ENCODE measurements at places on chromosomes 5 and 9. TPM values are rescaled to one million over a fixed set of nuclear protein-coding genes. Genes with fewer than 3 reads are reported as not detected.

The SPATA31D4 gene
- total RNA-seq, result not detected

The SPATA31C1 gene
- total RNA-seq, result 0.18 TPM

The GPR151 gene
- total RNA-seq, result not detected

The FAM240B gene
- not detected for total RNA-seq

The RNF183 gene
- total RNA-seq, result 3.1 TPM

The SLC6A18 gene
- total RNA-seq, result 0.70 TPM

The TMEM38B gene
- total RNA-seq, result 33.5 TPM

The BTNL3 gene
- not detected for total RNA-seq

The TMEM252 gene
- total RNA-seq, result 5.7 TPM

The PJA2 gene
- 99.6 TPM for total RNA-seq

The PCDHB6 gene
- 2.2 TPM for total RNA-seq

The SPATA9 gene
- total RNA-seq, result 0.53 TPM

The ANKRD33B gene
- total RNA-seq, result 6.3 TPM

The ZBTB26 gene
- total RNA-seq, result 11.2 TPM

The SPTLC1 gene
- 75.7 TPM for total RNA-seq

The IFNA2 gene
- not detected for total RNA-seq

The NEURL1B gene
- 27.9 TPM for total RNA-seq

The SLC25A2 gene
- 0.35 TPM for total RNA-seq

The FER gene
- total RNA-seq, result 29.1 TPM

The ZNF782 gene
- total RNA-seq, result 12.3 TPM

The ASB6 gene
- total RNA-seq, result 17.9 TPM

The FGF1 gene
- total RNA-seq, result 10.2 TPM

The TMEM232 gene
- 7.3 TPM for total RNA-seq

The C9 gene
- not detected for total RNA-seq

The ITGA1 gene
- 54.8 TPM for total RNA-seq

The PHF24 gene
- 0.23 TPM for total RNA-seq
